CD4-positive, alpha-beta T cell treated with Interferon alpha-2 for 1 hour (primary cell): ENCODE measurements at places on chromosomes 3 and 15.
A peak's percentile ranks its signal among the peaks of the same experiment; 100 is the strongest.

DNA sequence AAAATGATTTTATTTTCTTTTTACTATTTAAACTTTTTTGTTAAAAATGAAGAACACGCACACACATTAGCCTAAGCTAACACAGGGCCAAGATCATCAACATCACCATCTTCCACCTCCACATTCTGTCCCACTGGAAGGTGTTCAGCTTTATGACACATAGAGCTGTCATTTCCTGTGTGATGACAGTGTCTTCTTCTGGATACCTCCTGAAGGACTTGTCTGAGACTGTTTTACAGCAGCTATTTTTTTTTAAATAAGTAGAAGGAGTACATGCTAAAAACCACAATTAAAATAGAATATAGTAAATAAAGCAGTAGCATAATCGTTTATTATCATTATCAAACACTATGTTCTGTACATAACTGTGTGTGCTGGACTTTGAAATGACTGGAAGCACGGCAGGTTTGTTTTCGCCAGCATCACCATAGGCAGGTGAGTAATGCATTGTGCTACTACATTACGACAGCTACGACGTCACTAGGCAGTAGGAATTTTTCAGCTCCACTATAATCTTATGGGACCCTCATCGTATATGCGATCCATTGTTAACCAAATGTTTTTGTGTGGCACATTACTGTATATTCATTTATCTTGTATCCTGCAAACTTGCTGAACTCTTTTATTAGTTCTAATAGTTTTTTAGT, 72.8 kb downstream of the KLF15 start:
- DNase-seq: no peak

- no peak for DNase-seq
Observed at GRCh38 chr3:176920766-176921160, 276.5 kb downstream of the TBL1XR1 start.

DNA sequence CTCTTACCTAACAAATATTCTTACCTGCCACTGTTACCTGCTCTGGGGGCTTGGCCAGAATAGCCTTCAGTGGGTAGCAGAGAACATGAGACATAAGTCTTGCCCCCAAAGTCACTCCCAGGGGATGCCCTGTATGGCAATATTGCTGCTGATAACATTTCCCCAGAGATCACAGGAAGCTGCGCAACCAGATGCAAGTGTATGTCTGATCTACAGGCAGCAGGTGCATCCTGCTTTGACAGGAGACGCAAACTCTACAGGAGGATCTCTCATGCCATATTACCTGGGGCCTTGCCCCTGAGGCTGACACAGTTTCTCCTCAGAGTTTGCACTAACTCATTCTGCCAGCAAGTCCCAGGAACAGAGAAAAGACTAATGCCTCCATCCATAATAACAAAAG, 174.4 kb upstream of the LPP start:
- DNase-seq: peak; percentile 76

- DNase-seq: no peak
Observed at GRCh38 chr3:142057331-142057725, 92.0 kb downstream of the TFDP2 start.

DNA sequence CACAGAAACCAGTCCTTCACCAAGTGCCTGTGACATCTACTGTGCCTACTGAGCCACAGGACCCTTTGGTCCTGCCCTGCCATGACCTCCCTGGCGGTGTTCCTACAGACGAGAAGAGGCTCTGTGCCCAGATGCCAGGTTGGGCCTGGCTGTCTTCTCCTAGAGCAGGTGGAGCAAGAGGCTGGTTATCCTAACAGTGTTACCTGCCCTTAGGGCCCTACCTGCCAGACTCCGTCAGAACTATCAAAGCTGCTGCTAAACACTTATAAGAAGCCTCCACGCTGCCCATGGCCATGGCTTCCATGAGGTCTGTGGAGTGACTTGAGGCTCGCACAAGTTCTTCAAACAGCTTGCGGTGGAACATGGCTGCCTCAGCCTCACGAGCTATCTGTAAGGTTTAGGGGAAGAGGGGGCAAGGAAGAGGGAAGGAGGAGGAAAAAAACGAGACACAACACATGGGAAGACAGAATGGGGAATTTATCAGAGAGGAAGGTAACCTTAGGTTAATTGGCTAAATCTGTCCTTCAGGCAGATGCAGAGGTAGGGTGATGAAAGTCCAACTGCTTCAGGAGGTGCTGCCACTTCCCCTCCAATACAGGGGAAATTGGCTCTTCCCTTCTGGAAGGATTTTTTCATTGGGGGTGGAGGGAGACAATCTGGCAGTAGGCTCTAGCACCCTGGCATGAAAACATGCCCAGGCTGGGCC, 5.4 kb upstream of the GRAMD2A start:
- DNase-seq: no peak

- no peak for DNase-seq
Observed at GRCh38 chr3:185718736-185719593, 105.9 kb downstream of the IGF2BP2 start.

- DNase-seq: peak; percentile 20
Observed at GRCh38 chr3:186985661-186986364, 55.5 kb downstream of the ST6GAL1 start.

GRCh38 chr15:78054966-78055365, 22.5 kb downstream of the TBC1D2B start:
- DNase-seq: peak; percentile 42

DNA sequence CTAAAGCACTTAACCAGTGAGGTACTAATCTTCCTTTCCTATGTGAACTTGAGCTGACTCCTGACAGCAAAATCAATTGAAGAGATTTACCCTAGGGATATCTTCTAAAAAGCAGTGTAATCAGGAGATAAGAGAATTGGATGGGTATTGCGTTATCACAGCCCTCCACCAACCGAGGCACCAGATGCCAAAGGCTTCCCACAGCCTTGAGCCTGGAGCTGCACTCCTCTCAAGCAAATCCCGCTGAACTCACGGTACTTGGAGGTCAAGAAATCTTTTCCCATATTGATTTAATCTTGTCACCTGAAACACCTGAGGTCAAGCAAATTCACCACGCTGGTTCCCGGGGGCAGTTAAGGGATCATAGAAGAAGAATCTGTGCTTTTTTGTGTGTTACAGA, 346.8 kb downstream of the TBL1XR1 start:
- no peak for DNase-seq

- DNase-seq: no peak
Observed at GRCh38 chr3:149167898-149168297, 38.5 kb downstream of the HPS3 start.

GRCh38 chr3:193851941-193852674, 259.1 kb downstream of the OPA1 start:
- no peak for DNase-seq

DNA sequence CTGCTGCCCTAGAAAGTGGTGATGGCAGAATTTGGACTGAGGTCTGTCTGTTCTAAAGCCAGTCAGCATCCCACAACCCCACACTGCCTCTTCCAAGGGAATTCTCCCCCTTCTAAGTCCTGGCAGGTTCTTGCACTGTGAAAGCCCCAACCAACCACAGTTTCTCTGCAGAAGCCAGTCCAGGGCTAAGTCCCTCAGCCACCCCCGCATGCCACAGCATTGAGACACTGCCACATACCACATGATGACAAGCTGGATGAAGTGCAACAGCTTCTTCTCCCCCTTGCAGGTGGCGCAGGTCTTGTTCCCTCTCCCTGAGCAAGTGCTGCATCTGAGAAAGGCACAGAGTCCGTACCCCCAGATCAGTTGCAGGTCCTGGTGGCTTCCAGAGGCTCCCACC, 18.6 kb downstream of the SSUH2 start:
- no peak for DNase-seq

DNA sequence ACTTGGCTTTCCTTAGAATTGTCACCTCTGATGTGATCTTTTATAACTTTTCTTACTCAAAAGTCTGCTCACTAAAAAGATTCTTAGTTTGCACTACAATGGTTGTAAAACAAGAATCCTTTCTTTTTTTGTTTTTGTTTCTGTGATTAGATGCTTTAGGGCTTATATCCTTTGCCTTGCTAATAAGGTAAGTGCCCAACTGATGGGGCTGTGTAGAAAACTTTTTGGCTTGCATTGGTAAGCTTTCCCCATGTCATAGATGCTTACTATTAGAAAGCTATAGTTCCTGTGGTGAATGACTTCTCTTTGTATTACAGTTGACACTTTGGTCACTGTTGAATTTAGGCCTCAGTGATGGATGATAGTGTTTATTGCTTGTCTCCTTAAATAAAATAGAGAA, 5.1 kb downstream of the ABHD5 start:
- DNase-seq: no peak

GRCh38 chr3:34102288-34102687, 303.9 kb downstream of the PDCD6IP start:
- DNase-seq: no peak

- DNase-seq: no peak
Observed at GRCh38 chr3:151290673-151291072, 12.3 kb upstream of the P2RY14 start.

- no peak for DNase-seq
Observed at GRCh38 chr3:47475029-47475569, 642 bp downstream of the SCAP start.

- DNase-seq: no peak
Observed at GRCh38 chr3:152400887-152401286, 132.2 kb downstream of the MBNL1 start.

DNA sequence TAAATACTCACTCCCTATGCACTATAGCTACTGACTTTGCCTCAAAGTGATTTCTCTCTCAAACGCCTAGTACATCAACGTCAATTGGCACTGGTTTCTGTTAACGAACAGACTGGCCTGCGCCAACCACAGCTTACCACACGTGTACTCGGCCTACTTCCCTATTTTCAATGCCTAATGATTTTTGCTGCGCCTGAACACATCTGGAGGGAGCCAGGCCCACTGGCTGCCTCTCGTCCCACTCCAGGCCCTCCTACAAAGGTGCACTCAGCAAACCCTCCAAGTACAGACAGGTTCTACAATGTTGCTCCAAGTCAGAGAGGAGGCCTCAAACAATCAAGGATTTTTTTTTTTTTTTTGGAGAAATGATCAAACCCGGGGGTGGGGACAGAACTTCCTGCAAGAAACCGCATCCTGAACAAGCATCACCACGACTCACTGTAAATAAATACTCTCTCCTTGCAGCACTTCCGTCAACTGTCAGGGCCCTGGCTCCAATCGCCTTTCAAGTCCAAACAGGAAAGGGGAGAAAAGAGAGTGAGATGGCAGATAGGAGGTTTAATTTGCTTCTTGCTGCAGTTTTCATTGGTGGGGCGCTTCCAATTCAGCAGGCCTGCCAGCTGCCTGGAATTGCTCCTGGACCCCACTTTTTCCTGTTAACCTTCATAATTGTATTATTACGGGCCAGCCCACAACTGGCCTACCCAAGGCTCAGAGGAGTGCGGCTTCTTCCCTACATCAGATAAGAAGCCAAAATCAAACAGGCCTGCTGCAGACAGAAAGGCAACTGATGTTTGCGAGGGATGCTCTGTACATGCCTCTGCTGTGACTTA, 139.3 kb downstream of the FOXP1 start:
- DNase-seq: peak; percentile 85

- DNase-seq: no peak
Observed at GRCh38 chr3:183692436-183692835, 5.2 kb upstream of the YEATS2 start.

DNA sequence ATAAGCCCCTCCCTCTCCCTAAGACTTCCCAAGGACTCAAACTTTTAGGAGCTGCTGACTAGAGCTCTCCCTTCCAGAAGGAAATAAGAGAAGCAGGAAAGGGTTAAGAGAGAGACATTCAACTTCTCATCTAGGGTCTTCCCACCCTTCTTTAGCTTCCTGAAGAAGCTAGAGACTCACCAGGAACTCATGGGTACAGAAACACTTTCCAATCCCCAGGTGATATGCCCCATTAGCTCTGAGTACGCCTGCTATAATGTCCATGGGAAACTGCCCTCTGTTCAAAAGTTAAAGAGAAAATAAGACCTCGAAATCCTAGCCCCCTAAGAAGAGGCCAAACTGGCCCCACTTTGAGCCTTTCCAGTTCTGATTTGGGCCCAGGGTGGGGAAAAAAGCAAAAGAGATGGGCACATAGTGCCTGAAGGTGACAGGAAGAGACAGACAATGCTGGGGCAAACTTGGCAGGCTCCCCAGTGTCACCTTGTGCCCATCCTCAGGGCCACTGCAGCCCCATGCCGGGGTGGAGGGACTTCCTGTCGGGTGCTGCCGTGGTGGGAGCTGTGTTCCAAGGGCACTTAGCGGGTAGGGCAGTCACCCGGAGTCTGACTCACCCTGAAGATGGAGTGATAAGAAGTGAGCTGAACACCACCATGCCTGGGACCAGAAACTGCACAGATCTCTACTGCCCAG, 29.5 kb downstream of the CCDC12 start:
- peak; percentile 56 for DNase-seq

DNA sequence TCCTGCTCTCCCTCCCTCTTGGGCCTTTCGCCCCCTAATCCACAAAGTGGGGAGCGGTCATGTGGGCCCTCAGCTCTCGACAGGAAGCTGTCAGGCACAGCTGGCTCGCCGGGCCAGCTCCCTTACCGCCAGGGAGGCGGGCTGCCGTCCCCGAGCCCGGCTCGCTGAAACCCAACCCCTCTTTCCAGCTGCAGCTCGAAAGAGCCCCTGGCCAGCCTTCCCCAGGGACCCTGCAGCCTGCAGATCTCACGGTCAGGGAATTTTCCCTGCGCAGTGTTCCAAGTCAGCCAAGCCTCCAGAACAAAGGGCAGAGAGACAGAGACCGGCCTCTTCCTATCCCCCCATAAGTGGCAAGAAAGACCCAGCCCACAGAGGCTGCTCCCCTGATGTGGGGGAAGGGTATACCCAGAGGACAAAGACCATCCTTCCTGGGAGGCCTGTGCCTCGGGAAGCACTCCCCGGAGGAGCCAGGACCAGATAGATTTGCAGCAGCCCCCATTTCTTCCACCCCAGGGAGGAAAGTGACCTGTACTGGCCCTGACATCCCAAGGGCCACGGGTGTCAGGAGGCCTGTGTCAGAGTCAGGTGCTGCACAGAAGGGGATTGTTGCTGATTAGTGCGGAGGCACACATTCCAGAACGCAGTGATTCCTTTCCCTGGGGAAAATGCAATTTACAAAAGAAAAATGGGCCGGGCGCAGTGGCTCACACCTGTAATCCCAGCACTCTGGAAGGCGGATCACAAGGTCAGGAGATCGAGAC, 32.6 kb downstream of the MAGEF1 start:
- no peak for DNase-seq

GRCh38 chr3:21836227-21836626, 85.2 kb upstream of the ZNF385D start:
- DNase-seq: no peak

DNA sequence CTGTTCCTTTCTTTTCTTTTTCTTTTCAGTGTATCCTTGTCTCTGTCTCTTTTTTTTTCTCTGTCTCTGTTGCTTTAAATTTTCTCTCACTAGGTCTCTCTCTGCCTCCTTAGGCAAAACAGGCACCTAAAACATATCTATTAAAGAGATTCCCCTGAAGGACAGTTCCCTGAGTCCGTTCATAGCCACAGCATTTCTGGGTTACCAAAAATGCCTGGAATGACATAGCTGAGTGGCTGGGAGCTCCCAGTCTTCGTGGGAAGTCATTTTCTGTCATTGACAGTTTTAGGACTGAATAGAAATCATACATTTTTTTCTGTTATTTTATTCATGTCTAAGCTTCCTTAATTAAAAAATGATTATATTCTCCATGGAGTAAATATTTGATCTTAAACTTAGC, 323.8 kb upstream of the AZI2 start:
- no peak for DNase-seq
